Ureter (tissue), 1 donor: ENCODE measurements at places on chromosomes 7 and 10. TPM values are rescaled to one million over a fixed set of nuclear protein-coding genes. Genes with fewer than 3 reads are reported as not detected.

GRCh38 chr10:28880683-28880950 is 203.3 kb downstream of the BAMBI start:
- DNase-seq = no peak

GRCh38 chr10:88987243-88987725 is 3.3 kb upstream of the FAS start:
- DNase-seq = no peak

- DNase-seq = no peak
Measured at GRCh38 chr10:48536156-48536500, 68.7 kb downstream of the ARHGAP22 start.

The MRPS33 gene
- 63.8 TPM for total RNA-seq

The TEX36 gene
- not detected for total RNA-seq

The CPED1 gene
- 61.4 TPM for total RNA-seq
